ENCODE measurements at places on chromosomes 4 and X.

GRCh38 chr4:1400191-1400805 is 5.9 kb downstream of the NKX1-1 start:
- DNase-seq: no peak

DNA sequence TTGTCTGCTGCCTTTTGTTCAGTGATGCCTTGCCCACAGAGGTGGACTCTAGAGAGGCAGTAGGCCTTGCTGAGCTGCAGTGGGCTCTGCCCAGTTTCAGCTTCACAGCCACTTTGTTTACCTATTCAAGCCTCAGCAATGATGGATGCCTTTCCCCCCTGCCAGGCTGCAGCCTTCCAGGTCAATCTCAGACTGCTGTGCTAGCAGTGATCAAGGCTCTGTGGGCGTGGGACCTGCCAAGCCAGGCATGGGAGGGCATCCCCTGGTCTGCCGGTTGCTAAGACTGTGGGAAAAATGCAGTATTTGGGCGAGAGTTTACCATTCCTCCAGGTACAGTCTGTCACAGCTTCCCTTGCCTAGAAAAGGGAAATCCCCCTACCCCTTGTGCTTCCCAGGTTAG is 175.2 kb upstream of the PBDC1 start:
- no peak for DNase-seq

GRCh38 chr4:680928-681645 is 6.7 kb downstream of the MYL5 start:
- DNase-seq: no peak

DNA sequence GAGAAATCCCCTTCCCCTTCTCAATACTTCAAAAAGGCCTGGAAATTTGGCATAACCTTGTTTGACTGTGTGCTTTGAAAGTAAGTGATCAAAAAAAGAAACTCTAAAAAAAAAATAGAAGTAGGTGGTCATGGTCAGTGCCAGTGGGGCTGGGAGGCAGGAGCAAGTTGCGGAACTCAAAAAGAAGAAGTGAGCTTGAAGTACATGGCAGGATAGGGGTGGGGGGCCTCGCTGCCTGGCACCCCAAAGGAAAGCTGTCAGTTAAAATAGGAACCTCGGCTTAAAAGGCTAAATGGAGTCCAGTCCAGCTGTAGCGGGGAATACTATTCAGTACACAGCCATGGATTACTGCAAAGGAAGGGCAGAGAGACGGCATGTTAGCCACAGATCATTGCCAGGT is 12.2 kb upstream of the NKRF start:
- no peak for DNase-seq
